Activated T-helper 1 cell treated with anti-CD3 and anti-CD28 coated beads, Interleukin-2, amount 50 U/mL, for 16 hours (primary cell): ENCODE measurements at places on chromosomes 7 and 10.

DNA sequence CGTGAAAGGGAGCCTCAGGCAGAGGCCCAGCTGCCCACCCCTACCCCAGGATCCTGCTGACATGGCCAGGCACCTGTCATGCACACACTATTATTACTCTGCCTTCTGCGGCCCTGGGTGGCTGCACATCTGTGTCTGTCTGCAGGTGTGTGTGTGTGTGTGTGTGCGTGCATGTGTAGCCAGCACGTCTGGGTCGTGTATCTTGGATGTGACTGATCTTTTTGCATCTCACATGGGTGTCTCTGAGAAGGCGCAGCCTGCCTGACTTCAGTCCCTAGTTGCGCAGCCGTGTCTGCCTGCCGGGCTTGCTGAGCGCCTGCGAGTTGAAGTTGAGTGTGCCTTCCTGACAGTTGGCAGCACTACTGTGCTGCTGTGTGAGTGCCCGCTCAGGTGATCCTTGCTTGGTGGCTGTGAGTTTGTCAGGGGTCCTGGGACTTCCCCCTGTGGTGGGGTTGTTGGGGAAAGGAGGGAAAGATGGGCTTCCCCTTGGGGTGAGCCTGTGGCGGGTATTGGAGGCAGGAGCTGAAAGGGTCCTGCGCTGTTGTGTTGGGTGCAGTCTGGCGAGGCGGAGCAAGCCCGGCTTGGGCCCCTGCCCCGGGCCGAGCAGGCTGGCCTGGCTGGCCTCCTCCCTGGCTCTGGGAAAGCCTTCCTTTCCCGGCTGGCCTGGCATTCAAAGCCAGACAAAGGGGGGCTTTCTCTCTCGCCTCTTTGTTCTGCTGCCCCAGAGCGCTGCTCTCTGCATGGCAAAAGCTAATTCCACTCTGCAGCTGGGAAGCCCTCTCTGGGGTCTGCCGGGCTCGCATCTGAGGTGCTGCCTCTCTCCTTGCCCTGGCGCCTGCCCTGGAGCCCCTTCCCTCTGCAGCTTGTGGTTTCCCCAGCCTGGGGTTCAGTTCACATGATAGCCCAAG lies 4.9 kb downstream of the TRIM8 start:
- no peak for DNase-seq

DNA sequence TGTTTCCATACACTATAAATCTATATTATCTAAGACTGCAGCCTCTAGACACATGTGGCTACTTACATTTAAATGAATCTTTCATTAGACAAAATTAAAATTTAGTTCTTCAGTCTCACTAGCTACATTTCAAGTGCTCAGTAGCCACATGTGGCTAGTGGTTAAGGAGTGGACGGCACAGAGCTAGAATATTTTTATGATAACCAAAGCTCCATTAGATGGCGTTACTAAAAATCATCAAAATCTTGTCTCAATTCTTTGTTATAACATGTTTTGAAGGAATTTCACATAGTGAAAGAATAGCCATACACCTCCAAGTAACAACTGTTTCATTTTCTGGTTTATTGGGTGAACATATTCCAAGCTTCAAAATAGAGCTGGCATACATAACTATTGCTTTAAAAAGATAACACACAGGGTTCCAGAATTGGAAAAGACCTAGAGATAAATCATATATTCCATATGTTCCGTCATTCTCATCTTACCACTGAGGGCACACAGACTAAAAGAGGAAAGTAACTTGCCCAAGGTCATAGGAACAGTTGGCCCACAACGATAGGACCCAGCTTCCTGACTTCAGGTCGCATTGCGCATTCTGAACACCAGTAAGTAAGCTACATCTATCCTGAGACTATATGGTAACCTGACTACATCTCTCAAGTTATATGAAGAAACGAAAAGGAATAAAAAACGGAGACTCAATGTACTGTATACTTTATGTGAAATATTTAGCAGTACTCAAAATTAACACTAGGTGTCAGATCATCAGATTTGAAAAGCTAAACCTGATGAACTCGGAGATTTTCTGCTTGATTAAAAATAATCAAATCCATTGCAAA lies 66.6 kb downstream of the CAV1 start:
- no peak for DNase-seq

- DNase-seq = no peak
Observed at GRCh38 chr7:16284581-16284980, 136.8 kb downstream of the CRPPA start.

DNA sequence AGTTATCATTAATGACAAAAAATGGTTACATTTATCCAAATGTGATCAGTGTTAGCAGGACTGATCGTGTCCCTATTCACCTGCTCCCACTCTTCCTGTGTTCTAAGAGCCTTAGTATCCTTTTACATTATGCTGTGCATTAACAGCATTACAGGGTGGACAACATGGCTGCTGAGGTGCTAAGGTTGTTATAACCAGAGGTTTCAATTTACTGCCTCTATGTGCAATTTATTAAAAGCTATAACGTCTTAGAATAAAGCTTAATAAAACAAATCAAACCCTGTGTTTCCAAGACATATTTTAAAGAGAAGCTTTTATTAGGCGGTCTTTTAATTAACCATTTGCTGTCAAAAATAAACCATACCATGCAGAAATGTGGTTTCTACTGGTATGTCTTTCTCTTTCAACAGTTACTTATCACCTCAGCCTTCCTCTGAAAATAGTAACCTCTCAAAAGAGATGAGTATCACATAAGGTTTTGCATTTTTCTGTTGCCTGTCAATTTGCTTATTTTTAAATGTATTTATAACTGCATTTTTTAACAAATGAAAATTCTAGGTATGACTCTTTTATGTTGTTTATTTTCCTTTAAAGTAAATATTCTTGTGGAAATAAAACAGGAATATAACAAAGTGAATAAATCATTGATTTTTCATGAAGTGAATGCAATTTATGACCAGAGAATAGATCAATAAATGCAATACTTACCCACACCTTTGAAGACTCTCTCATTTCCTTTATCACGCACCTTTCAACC lies 849.8 kb upstream of the SORCS1 start:
- no peak for DNase-seq

DNA sequence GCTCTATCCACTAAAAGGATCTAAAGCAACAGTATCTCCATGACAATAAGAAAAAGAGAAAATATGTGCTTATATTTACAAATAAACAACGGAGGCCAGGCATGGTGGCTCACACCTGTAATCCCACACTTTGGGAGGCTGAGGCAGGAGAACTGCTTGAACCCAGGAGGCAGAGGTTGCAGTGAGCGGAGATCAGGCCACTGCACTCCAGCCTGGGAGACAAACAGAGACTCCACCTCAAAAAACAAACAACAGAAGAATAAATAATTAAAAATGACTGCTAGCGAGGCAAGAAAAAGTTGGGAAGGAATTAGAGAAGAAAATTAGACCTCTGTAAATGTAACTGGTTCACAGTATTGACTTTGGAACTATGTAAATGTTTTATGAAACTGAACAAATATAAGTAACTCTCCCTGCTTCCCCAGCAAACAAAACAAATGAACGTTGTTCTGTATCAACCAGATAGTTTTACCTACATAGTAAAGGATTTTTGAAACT lies 17.1 kb downstream of the TRIM24 start:
- DNase-seq = no peak

DNA sequence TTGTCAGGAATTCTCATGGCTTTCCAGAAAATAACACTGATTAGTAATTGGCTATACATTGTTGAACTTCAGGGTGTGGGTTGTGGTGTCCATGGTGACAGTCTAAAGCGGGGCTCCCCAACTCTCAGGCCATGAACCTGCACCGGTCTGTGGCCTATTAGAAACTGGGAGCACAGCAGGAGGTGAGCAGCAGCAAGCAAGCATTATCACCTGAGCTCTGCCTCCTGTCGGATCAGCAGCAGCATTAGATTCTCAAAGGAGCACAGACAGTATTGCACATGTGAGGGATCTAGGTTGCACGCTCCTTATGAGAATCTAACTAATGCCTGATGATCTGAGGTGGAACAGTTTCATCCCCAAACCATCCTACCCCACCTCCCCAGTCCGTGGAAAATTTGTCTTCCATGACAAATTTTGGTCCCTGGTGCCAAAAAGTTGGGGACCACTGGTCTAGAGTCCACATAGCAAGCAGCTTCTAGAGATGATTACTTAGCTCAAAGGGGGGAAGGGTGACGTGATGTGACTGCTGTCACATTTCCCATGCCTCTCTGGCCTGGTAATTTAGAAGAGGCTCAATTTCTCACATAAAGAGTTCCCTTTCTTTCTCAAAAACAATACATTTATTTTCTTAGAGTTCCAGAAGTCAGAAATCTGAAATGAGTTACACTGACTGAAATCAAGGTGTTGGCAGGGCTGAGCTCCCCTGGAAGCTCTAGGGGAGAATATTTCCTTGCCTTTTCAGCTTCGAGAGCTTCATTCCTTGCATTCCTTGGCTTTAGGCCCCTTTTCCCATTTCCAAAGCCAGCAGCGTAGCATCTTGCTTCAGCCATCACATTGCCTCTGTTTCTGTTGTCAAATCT lies 17.6 kb upstream of the FAM221A start:
- no peak for DNase-seq

GRCh38 chr10:98832196-98832595 lies 385.5 kb upstream of the HPS1 start:
- no peak for DNase-seq

GRCh38 chr10:93894516-93895378 lies 969 bp downstream of the SLC35G1 start:
- no peak for DNase-seq

- no peak for DNase-seq
Observed at GRCh38 chr10:88060762-88061161, 197.3 kb downstream of the PTEN start.

DNA sequence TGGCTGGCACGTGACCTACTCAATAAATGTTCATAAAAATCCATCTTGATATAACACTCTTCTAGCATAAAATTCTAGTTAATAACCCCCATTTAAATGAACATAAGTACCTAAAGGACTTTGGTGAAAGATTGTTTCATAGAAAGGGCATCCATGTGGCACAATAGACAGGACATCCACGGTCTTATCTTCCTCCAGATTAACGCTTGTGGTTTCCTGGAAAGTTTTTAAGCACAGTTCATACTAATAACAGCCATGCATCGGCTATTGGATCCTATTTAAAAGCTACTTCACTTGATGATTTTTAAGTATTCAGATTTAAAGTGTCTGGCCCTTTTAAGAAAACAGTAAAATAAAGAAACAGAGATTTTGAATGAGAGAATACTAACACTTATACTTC lies 288.3 kb downstream of the AHR start:
- no peak for DNase-seq

GRCh38 chr7:20507157-20507556 lies 108.3 kb upstream of the ABCB5 start:
- DNase-seq = no peak

DNA sequence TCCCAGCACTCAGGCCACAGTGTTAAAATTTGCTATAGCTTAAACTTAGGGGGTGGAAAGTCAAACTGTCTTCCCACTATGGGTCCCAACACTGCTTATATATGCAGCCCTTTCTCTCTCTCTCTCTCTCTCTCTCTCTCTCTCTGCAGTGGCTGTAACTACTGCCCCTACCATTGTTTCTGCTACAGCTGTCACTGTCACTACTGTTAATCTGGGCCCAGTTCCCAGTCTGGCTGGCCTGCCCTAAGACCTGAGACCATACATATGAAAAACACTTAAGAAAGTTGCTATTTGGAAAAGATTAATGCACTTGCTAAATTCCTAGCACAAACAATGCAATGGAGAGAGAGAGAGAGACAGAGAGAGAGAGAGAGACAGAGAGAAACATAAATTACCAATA lies 78.6 kb downstream of the THSD7A start:
- DNase-seq = no peak

DNA sequence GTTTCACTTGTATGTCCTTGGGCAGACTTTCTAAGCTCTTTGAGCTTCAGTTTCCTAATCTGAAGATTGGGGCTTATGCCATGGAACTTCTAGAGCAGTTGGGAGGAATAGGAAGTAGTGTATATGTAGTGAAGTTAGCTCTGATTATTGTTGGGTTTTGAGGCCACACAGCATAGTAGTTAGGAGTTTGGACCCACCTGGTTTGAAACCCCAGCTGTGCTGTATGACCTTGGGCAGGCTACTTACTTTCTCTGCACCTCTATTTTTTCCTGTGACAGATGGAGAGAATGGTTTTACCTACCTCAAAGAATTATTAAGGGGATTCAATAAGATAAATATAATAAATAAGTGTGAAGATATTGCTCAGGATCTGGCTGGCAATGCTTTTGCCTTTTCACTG lies 61.4 kb upstream of the ADRB1 start:
- no peak for DNase-seq

GRCh38 chr7:2094454-2095045 lies 138.2 kb downstream of the MAD1L1 start:
- DNase-seq = no peak

DNA sequence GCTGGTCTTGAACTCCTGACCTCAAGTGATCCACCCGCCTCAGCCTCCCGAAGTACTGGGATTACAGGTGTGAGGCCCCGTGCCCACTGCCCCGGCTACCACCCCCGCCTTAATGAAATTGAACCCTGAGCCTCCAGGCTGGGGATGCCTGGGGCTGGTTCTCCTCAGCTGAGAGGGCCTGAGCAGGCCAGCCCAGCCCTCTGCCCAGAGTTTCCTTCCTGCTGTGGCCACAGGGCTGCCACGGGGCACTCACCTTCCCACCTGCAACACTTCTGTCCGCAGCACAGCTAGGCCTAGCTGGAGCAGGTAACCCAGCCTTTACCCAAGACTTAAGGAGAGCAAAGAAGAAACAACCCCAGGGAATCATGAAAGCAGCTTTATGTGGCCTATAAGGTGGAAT lies 78.1 kb upstream of the ANLN start:
- DNase-seq = no peak
